ENCODE measurements at places on chromosomes 7 and 10.

GRCh38 chr7:79982141-79982770 is 152.4 kb upstream of the GNAI1 start:
- peak; percentile 50 for DNase-seq

DNA sequence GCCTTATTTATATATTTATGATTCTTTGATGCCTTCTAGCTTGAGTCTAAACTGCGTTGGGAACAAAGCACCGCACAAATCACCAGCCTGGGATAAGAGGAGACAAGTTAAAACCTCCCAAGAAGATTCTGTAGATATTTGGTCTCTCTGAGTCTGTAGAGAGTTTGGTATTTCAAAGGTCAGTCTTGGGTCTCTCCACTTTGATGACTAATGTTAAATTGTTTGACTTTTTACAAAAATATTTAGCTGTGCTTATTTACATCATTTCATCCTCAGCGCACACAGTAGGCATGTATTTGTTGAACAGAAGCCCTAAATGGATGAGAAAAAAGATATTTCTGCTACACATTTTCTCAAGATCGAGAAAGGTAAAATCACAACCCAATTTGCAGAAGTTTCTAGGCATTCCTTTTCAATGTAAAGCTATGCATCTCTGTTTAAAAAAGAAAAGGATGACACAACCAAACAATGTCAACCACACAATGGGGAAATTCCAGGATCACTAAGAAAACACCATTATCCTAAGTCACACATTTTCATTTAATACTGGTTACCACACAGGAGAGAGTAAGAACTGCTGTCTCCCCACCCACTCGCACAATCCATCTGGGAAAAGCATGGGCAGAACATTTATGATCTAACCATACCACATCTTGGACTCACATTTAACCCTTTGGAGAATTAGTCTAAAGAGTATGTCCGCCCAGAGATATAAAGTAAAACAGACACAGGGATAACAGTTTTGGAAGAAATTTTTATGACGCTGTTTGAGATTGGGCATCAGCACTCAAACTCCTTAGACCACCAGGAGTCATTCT is 4.4 kb downstream of the CDK6 start:
- DNase-seq = no peak

DNA sequence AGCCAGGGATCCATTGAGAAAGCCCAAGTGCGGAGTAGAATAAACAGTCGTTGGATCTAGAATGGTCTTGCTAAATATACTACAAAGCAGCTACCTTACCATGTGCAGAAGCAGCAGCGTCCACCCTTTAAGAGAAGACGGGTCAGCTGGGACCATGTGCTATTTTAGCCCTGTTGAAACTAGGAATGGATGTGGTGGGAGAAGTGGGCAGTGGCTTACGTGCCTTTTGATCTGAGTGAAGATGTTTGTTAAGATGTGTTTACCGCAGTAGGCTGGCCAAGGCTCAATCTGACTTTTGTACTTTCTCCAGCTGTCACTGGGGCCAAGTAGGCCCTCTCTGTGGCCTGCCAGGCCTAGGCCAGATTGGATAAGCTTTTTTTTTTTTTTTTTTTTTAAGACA is 9.2 kb downstream of the HABP2 start:
- DNase-seq = no peak

- no peak for DNase-seq
Measured at GRCh38 chr10:132098539-132099388, 33.0 kb downstream of the JAKMIP3 start.

DNA sequence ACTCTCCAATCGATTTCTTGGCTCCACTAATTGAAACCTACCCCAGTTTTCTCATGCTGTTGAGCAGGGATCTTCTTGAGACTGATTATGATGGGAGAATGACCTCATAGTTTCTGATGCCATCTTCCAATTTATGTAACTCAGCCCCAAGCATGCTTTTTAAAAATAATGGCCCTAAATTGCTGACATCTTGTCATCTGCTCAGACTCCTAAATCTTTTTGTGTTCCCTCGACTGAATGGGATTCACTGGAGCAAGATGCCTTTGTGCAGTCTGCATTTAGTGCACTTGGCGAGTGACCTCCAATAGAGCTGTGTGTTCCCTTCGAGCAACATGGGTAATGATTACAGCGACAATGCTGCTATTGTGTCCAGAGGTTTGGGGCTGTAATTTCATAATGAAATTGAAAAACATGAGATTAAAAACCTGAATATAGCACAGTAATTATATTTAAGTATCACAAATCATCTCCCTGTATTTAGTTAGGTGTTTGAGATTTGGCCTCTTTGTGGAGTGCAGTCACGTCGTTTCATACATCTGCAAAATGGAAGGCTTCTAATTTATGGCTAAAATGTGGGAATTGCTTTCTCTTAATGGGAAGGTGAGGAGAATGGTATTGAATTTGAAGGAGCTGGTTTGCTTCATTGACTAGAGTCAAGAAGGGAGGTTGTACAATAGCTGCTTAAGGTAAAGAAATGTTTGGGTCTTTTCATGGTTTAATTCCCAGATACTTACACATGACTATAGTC is 192.9 kb downstream of the AUTS2 start:
- no peak for DNase-seq

DNA sequence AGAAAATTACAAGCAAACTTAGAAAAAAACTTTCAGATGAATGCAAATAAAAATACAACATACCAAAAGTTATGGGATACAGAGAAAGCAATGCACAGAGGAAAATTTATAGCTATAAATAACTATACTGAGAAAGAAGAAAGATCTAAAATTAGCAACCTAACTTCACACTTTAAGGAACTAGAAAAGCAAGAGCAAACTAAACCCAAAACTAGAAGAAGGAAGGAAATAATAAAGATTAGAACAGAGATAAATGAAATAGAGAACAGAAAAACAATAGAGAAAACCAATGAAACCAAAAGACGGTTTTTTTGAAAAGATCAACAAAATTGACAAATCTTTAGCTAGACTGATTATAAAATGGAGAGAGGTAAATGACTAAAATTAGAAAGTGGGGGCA is 9.6 kb upstream of the STRA8 start:
- no peak for DNase-seq
